ENCODE measurements at places on chromosomes 2 and 18.

DNA sequence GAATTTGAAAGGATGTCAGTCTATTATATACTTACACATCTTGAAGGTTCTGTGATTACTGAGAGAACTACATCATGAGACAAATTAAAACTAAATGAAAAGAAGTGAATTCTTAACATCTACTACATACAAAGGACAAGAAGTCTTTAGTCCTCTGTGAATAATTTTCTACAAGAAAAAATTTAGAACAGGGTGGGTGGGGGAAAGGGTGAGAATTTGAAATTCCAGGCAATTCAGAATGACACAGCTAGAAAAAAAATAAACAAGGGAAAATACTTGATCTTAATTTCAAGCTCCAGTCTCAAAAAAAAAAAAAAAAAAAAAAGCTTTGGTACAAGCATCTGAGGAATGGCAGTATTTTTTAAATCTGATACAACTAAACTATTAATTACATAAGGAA is 15.5 kb downstream of the CUL3 start:
- DNase-seq, result peak; percentile 56

DNA sequence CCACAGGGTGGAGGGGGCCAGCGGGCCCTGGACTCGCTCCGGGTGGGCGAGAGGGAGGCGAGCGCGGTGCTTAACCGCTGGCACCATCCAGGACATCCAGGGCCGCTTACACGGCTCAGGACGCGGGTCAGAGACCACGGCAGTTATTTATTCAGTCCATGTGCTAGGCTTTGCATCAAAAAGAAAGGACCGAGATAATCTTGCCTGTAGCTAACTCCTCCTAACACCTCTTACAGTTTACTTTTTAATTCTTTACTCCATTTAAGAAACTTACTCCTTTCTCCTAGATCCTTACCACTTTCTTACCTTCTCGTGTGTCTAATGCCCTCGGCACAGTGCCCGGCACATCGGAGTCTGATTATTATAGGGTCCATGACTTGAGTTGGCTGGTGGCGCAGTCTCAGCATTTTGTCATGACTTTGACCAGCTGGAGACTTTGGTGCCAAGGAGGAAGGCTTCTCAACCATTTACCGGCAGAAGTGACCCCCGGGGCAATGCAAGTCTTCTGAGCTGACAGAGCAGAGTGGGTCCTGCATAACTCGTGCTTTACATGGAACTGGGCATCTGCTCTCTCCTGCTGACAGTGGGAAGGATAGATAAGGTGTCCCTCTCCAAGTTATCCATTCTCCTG is 503 bp downstream of the ANXA4 start:
- peak; percentile 13 for DNase-seq

GRCh38 chr18:68604256-68604655 is 110.7 kb downstream of the TMX3 start:
- DNase-seq, result no peak

DNA sequence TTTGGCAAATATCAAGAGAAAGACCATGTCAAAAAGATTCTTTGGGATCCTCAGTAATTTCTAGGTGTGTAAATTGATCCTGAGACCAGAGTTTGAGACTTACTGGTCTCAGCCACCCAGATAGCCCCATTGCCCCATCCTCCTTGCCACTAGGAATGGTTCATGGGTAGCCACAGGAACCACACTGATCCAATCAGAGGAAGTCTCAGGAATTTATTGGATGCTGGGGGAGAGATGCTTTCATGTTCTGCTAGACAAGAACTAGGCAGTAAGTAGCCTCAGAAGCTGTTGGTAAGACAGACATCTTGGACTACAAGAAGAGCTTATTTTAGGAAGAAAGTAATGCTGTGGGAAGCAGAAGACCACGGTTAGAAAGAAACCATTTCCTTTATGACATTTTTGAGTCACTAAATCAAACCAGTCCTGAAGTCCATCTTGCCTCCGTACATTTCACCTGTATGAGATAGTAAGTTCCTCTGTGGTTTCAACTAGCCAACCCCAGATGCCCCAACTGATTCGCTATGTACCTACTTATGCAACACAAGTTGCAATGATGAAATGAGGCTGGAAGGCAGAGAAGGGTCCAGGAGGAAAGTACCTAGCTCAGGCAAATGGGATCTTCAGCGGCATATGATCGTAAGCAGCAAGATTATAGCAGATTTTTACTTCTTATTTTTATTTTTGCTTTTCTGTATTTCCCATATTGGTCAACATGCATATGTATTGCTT is 3.6 kb upstream of the ST3GAL5 start:
- no peak for DNase-seq

GRCh38 chr2:29394311-29394980 is 279.2 kb downstream of the CLIP4 start:
- DNase-seq, result no peak

Measured in fibroblast of skin of back (primary cell).